ENCODE measurements at places on chromosomes 2 and 18.

- DNase-seq, result no peak
These were observed 27.6 kb downstream of the GALNT3 start for GRCh38 chr2:165766326-165766927.

DNA sequence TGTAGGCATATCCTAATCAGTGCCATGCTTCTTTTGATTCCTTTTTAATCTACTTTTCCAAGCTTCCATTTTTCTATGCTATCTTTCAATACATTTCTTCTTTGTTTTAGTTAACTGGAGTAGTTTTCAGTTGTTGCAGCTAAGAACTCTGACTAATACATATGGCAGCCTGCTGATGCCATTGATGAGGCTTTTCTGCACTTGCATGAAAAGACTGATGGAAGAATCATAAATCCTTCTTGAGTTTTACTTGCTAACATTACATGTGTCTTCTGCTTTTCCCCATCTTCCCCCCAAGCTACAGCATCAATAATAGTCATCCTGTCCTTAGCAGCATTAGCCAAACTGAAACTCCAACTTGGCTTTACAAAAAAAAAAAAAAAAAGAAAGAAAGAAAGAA, 203.3 kb downstream of the LRP1B start:
- DNase-seq, result no peak

- DNase-seq, result no peak
These were observed 116.0 kb upstream of the ETAA1 start for GRCh38 chr2:67281101-67281500.

DNA sequence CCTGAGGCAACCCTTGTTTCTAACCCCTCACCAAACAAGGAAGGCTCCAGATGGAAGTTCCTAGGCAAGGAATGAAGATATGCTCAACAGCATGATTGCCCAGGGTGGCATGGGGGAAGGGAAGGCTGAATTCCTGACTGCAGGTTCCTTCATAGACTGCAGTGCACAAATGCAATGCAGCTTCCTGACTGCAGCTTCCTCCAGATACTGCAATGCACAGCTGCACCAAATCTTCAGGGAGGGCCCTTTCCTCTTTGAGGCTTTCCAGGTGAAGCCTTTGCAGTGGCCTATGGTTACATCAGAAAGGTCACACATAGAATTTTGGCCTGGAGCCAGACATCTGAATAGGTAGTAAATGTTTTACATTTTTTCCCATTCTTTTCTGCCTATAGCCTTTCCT, 58.8 kb upstream of the DYNAP start:
- peak; percentile 18 for DNase-seq

GRCh38 chr2:45003579-45004551, 5.4 kb downstream of the SIX2 start:
- DNase-seq, result no peak

GRCh38 chr18:43931439-43931838, 654.1 kb upstream of the SYT4 start:
- DNase-seq, result peak; percentile 12

DNA sequence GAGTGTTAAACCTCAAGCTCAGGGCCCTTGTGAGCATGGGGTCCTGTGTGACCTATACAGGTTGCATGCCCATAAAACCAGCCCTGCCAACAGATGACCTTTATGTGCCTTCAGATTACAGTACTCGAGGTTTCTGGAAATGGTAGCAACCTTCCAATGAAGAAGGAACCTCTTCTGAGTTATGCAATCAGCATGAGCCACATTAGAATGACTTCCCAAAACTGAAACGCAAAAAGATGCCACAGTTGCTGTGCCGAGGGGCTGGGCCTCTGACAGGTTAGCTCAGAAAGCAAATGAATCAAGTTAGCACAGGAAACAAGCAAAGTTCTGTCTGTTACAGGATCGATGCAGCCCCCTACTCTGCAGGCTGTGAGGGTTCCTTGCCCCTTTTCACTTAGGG, 37.7 kb downstream of the TGFA start:
- DNase-seq, result no peak

GRCh38 chr2:218865396-218865795, 5.8 kb downstream of the WNT6 start:
- DNase-seq, result no peak

- no peak for DNase-seq
These were observed 794.9 kb upstream of the ACVR2A start for GRCh38 chr2:147049957-147050356.

DNA sequence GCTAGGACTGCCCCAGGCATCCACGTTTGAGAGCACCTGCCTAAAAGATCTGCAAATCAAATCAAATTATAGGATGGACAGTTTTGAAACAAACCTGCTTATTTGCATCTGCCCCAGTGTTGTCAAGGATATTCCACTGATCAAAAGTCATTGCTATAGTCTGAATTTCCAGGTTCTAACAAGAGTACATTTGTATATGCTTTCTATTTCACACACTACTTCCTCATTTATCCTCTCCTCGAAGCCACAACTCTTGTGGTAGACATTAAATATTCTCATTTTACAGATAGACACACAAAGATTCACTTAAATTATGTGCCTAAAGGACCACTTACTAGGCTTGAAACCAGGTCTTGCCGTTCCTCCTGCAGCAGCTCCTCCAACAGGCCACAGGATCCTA, 11.9 kb upstream of the TET3 start:
- DNase-seq, result no peak

GRCh38 chr2:155846259-155846658, 486.3 kb downstream of the NR4A2 start:
- DNase-seq, result no peak

DNA sequence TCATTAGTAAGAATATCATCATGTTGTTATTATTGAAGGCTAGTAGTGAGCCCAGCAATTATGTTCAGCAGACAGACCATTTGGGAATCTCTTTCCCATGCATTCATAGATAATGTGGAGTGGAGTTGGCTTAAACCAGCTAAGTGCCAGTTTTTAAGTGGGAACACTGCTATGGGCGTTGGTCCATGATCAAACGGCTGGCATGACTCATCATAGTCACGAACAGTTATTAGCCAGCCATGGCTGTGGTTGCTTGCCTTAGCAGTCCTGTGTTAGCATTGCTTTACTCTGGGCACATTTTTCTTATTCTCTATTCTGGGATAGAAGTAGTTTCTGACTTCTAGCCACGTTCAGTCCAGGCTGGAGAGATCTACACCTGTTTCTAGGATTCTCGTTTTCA, 17.7 kb downstream of the EIF4E2 start:
- DNase-seq, result no peak

- no peak for DNase-seq
These were observed 32.0 kb downstream of the SULT1C4 start for GRCh38 chr2:108409768-108410167.
